ENCODE measurements at places on chromosomes 2 and 18.

DNA sequence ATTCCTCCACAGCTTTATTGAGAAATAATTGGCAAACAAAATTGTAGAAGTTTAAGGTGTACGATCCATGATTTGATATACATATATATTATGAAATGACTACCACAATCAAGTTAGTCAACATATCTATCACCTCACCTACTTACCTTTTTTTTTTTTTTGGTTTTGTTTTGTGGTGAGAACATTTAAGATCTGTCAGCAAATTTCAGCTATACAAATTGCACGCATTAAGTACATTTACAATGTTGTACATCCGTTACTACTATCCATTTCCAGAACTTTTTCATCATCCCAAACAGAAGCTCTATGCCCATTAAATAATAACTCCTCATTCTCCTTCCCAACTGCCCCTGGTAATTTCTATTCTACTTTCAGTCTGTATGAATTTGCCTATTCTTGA is 37.4 kb upstream of the ADCYAP1 start:
- DNase-seq = no peak

GRCh38 chr18:2171840-2172625 is 399.3 kb downstream of the METTL4 start:
- no peak for DNase-seq

DNA sequence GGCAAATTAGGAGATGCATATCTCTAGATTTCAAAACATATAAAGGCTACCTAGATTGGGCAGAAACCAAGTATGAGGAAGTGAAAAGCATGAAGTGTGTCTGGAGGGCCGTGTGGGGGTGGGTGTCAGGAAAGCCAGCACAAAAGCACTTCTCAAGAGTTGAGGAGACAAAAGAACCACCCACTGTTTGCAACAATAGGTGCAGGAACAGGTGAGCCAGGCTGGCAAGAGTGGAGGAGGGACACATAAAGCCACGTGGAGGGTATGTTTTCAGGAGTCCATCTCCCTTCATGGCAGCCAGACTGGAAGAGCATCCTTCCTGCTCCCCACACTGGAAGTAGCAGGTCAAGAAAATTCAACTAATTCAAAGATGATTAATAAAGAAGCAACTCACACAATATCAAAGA is 96.4 kb downstream of the CERS6 start:
- no peak for DNase-seq

DNA sequence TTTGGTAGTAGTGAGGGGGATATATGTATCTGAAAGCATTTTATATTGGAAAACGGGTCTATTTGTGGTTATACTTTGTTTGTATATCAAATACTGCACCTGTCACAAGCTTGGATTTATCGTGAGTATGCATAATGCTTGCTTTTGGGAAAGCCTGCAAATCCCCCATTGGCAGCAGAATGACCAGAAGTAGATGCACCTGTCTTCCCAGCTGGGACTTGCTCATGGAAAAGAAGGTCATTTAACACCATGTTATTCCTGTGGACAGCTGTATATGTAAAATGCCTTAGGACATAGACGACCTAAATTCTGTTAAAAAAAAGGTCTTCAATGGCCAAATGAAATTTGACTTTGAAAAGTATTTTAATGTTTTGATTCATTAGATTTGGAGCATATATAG is 599.4 kb downstream of the XIRP2 start:
- DNase-seq = peak; percentile 85

- no peak for DNase-seq
Measured at GRCh38 chr2:139867601-139868226, 1087.5 kb upstream of the NXPH2 start.

- DNase-seq = no peak
Measured at GRCh38 chr2:234025891-234026401, 24.6 kb upstream of the SPP2 start.

GRCh38 chr2:50658883-50659282 is 373.0 kb downstream of the NRXN1 start:
- DNase-seq = no peak

- no peak for DNase-seq
Measured at GRCh38 chr2:227534714-227535113, 62.8 kb downstream of the AGFG1 start.

GRCh38 chr2:64400105-64400728 is 53.7 kb upstream of the LGALSL start:
- no peak for DNase-seq

- no peak for DNase-seq
Measured at GRCh38 chr2:99706735-99707134, 216.9 kb upstream of the REV1 start.

- peak; percentile 54 for DNase-seq
Measured at GRCh38 chr2:45993476-45993991, 303.7 kb upstream of the EPAS1 start.

DNA sequence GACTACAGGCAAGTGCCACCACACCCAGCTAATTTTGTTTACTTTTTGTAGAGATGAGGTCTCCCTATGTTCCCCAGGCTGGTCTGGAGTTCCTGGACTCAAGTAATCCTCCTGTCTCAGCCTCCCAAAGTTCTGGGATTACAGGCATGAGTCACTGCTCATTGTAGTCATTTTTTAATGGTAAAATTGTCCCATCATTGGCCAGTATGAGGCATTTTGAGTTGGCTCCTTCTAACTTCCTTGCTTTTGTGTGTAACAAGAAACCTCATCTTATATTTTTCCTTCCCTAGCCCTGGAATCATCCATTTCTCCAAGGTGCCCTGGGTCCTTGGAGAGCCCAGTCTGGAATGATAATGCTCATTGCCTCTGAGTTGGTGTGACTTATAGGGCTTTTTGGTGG is 148.5 kb downstream of the INHBB start:
- no peak for DNase-seq

- DNase-seq = no peak
Measured at GRCh38 chr18:70195014-70195614, 10.4 kb downstream of the RTTN start.
